Stimulated activated CD8-positive, alpha-beta memory T cell treated with anti-CD3 and anti-CD28 coated beads, Interleukin-2, amount 100 ng/mL, for 1 hour (primary cell): ENCODE measurements at places on chromosomes 13 and 19.

DNA sequence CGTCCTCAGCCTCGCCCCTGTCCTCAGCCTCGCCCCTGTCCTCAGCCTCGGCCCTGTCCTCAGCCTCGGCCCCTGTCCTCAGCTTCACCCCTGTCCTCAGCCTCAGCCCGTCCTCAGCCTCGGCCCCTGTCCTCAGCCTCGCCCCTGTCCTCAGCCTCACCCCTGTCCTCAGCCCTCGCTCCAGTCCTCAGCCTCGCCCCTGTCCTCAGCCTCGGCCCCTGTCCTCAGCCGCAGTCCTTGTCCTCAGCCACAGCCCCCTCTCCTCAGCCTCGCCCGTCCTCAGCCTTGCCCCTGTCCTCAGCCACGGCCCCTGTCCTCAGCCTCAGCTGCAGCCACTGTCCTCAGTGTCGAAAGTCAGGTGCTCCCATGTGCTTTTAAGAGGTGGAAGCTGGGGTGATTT, 10.5 kb downstream of the C13orf46 start:
- DNase-seq, result no peak

GRCh38 chr19:33296488-33296971, 5.8 kb downstream of the CEBPA start:
- DNase-seq, result no peak

- no peak for DNase-seq
Measured at GRCh38 chr13:58080806-58081205, 449.3 kb downstream of the PCDH17 start.

DNA sequence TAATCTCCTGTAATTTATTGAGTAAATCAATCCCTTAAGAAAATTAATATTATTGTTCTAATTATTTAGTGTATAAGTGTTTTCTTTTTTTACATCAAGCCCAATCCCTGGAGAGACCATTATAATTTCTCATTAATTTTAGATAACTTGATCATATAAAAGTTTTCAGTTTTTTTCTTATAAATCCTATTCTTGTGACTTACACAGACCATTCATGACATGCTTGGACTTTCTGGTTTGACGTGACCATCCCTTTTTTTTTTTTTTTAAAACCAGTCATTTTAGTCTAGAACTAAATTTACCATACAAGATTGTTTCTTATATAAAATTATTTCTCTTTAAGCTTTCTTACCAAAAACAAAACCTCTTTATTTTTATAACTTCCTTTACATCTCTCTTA, 5.4 kb upstream of the MTRF1 start:
- no peak for DNase-seq

GRCh38 chr13:31947506-31947905, 84.1 kb upstream of the FRY start:
- DNase-seq, result no peak

DNA sequence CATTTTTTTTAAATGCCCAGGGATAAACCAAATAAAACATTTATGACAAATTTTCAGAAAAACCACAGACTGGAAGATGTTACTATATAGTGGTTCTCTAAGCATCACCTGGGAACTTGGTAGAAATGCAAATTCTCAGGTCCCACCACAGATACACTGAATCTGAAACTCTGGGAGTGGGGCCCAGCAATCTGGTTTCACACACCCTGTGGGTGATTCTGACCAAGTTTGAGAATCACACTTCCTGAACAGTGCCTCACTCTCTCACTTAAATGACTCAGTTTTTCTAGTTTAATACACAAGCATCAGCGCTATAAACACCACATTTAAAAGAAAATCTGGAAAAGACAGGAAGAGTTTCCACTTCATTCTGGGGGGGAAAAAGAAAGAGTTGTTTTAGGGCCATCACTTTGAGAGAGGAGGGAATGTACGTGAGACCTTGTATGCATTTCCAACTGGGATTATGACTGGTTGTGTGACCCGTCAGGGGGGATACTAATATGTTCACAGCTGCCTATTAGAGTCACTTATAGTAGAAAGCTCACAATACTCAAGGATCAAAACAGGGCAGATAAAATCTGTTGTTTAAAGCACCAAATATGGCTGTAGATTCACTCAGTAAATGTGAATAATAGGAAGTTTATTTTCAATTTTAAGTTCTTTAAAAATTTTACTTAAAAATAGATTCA, 567.7 kb downstream of the GPC6 start:
- DNase-seq, result no peak

GRCh38 chr13:33612641-33613638, 205.0 kb upstream of the RFC3 start:
- no peak for DNase-seq

- no peak for DNase-seq
Measured at GRCh38 chr19:29571181-29571580, 34.9 kb upstream of the POP4 start.

DNA sequence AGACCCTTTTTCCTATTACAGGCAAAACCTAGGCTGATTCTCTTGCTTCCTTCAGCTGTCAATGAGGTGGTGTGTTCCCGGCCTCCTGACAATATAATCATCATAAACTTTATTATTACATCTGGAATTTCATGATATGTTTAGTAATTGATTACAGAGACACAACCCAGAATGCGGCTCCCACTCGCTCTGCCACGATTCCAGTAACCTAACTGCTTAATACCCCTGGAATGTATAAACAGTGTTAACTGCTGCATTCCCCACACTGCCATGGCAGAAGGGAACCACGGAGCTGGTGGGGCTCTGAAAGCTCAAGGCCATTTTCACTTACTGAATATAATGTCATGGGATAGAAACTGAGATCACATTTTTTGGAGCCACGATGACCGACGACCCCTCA, 17.1 kb downstream of the TSHZ3 start:
- no peak for DNase-seq

DNA sequence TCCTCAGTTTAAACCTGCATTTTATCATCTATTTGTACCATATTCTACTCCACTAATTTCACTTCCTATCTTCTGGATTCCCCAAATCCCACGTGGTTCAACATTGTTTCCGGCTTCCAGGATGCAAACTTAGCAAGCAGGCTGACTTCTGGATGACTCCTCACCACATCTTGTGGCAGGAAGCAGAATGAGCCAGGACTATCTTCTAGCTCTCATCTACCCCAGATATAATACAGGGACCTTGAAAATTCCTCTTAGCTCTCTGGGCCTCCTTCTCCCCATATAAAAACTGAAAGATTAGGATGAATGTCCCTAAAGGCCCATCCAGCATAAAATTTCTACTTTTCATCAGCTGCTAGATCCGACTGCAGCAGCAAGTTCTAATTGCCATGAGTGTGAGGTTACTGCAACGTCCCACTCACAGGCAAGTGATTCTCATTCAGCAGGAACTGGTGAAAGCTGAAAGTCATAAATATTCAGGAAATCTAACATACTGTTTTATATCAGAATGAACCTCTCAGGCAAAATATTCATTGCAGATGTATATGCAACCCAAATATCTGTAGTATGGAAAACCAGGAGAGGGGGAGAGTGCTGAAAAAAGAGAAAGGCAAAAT, 93.4 kb downstream of the KCTD12 start:
- no peak for DNase-seq

DNA sequence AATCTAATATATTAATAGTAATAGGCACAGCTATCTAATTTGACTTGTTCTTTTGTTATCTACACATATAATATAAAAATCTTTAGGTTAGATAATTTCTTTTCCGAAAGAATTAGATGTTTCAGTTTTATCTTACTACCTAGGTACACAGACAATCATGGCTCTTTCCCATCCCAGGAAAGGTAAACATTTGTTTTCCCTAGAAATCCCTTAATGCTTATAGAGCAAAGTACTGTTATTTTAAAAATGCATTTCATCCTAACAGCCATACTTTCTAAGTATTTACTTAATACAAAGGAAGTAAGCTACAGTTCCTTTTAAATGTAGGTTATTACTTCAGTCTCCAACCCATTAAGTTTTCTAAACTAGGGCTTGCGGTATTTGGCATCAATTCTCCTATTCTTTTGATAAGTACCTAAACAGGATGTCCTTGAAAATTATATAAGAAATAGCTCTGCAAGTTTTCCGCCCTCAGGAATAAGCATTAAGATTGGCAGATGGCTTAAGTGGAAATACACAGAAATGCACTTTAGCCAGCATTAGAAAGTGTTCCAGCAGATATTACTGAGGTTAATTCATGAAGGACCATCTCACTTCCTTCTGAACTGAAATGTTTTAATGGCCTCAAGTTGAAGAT, 616.2 kb upstream of the SPRY2 start:
- no peak for DNase-seq

DNA sequence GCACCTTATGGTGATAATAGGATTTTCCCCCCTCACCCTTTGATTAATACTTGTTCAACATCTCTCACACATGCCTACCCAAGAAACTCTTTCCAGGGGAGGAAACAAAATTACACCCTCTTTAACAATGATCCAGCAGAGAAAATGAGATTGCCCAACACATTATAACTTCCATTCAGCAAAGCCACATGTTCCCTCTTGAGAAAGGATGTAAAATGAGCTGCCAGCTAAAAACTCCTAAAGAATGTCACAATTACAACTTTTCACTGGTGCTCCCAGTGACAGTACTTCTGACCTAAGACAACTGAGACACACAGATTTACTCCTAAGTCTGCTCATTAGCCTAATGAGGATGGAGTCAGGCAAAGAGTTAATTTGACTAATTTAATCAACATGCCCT, 621.4 kb downstream of the DIAPH3 start:
- no peak for DNase-seq

- no peak for DNase-seq
Measured at GRCh38 chr13:65540175-65540574, 1690.0 kb downstream of the PCDH9 start.

- no peak for DNase-seq
Measured at GRCh38 chr19:1754636-1755466, 1.5 kb downstream of the ONECUT3 start.

DNA sequence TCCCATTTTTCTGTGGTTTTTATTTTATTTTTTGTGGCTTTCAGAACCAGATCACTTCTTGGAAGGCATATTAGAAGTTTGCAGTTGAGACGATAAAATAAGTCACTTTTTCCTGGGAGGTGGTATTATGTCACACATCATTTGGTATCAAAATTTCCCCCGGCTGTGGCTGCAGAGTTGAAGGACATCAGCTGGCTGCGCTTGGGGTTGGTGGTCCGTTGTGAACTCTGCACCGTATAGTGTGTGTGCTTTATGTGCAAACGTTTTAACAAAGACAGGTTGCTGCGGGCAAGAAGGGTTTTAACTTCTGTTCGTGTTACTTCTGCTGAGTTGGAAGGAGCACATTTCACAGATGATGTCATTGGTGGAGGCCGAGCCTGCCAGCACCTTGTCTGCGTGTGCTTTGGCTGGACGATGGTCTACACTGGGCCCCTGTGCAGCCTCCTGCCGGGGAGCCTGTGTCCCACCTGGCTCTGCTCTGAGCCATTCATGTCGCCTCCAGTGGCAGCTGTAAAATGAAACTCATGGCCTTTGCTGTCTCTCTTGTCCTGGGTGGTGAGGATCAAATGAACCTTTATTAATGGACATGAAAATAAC, 9.6 kb downstream of the ATP11A start:
- DNase-seq, result no peak

DNA sequence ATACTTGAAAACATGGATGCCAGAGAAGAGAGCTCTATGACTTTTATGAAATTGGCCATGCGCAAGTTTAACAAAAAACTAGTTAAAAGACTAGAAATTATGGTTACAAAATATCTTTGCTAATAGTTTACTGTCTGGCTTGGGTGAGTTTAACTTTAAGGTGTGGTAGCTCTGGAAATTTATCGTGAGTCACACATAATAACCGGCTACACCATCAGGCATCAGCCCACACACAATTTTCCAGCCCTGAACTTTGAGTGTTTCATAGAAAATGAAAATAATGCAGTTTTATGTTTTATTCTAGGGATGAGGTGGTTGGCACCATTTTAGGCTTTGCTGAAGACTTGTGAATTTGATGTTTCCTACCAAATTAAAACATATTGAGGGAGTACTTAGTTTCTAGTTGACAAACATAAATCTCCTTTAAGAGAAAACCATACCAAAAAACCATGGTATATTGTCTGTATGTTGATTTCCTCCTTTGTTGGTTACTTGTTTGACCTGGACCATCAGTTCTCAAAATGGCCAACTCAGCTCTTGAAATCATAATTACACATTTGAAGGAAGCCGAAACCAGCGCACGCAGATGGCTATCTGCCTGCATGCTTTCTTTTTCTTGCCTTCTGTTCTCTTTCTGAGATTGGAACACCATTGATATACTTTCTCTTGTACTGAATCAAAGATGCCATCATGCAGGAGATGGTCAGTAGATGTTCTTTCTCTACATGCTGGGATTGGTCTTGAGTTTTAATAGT, 125.1 kb downstream of the AKAP11 start:
- DNase-seq, result no peak

GRCh38 chr19:44745341-44745831, 3.1 kb upstream of the BCL3 start:
- DNase-seq, result no peak

DNA sequence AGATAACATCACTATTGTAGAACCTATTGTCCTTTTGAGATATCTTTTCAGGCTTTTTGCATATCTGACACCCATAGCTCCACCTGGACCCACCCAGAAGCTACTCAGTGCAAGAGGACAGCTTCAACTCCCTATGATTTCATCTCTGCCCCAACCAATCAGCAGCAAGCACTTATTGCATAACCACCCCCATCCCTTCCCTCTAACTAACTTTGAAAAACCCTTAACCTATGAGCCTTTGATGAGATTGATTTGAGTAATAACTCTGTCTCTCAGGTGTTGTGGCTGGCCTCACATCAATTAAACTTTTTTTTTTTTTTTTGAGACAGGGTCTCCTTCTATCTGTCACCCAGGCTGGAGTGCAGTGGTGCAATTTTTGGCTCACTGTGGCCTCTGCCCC, 13.4 kb upstream of the MTRF1 start:
- DNase-seq, result no peak

DNA sequence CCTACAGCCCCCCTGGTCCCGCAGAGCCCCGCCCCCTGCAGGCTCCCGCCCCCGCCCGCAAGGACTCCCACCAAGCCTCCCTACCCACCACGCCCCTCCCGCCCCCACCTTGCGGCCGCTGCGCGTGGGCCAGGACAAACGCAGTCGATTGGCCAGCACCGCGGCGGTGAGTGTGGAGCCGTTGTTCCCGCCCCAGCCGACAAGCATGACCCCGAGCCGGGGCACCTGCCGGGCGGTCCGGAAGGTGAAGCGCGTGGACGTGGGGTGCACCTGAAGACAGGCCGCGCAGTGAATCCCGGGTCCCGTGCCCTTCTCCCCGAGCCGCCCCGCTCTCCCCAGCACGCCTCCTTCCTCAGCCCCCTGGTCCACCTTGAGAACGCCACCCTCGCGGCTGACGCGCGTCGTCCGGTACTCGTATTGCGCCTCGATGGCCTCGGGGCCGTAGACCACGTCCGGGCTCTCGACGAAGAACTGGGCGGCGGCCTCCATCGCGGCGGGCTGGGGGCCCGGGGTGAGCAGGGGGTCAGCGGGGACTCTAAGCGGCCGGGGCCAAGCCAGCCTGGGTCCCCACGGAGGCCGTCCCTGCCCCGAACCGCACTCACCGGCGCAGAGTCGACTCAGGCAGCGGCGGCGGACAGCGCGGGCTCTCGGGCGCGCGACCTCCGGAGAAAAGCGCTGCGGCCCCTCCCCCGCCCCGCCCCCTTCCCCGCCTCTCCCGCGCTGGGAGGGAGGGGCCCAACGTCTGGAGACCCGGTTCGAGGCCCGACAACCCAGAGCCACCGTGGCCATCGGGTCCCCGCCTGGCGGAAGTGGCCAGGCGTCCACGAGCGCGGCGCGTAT, at the start of gene ISYNA1:
ISYNA1 (minus strand) TSS at position 643 of the 840 bp plus-strand sequence; CDS start at position 489, 154 bp downstream.
- DNase-seq, result no peak
